Stimulated activated CD4-positive, alpha-beta T cell treated with anti-CD3 and anti-CD28 coated beads, Interleukin-12 subunit alpha, Interleukin-12 subunit beta, amount 100 ng/mL, for 4 hours (primary cell): ENCODE measurements at places on chromosomes 7 and 10.

DNA sequence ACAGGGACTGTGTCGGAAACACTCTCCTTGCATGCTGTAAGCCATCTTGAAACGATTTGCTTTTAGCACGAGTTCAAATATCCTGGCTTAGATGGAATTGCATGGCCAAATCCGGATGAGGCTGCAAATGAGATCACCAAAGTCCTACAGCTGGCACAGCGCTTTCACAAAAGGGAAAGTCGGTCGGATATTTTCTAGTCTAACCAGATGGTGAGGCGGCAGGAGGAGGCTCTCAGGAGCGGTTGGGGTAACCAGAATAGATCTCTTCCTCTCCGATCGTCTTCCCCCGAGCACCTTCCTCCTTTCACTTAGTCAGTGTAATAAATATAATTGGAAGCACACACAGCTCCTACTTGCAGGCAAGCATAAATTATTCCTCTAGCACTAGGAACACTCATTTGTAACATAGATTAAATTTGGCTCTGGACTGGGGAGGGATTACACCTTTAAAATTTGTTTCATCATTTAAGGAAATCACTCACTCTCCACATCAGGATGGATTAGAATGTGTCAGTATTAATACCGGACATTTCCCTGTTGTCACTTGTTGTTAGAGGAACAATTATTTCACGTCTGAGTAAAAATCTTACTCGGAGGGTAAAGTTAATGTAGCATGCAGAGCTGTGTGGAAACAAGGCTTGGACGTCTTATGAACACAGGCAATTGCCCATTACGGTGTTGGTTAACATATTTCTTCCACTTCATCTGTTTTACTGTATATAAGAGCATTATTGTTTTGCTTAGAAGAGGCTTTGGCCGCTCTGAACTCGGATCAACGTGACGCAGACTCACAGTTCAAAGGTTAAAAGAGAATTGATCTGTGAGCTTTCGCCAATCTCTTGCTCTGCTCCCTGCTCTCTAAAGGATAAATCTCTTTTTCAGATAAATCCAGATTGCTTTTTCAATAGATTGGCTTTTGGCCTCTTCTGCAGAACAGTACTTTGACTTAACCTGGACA lies 857.9 kb downstream of the TYW1 start:
- DNase-seq: no peak

- DNase-seq: no peak
These were observed 5.5 kb upstream of the OPN1SW start for GRCh38 chr7:128781126-128781525.

- no peak for DNase-seq
These were observed 39.0 kb upstream of the SLC39A12 start for GRCh38 chr10:17912754-17913153.

DNA sequence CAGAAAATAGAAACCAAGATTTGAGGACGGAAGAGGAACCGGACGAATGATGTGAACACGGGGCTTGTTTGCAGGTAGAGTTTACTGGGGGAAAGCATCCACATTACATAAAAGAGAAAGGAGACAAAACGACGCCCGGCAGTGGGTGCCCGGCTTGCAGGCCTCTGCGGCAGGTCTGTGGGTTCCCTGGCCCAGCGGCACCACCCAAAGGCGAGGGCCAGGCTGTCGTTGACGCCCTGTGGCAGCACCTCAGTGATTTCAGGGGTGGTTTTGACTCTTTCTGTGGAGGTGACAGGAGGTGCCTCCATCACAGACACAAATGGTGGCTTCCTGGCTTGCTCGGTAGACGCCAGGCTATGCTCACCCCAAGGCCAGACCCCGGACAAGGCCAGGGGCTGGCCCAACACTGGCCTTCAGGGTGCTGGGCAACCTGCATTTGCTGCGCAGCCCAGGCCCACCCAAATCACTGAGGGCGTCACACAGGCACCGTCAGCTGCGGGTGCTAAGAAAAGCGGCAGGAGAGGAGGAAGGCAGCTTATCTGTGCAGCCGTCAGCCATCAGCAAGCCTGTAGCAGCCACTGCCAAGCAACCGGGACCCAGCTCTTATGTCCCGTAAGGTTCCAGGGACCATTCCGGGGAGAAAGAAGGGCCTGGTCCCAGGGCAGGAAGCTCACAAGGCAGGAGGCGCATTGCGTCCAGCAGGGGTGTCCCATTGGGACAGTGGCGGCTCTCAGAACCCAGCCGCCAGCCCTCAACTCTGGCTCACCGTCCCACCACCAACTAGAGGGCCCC lies 230.3 kb downstream of the PTPRN2 start:
- no peak for DNase-seq

DNA sequence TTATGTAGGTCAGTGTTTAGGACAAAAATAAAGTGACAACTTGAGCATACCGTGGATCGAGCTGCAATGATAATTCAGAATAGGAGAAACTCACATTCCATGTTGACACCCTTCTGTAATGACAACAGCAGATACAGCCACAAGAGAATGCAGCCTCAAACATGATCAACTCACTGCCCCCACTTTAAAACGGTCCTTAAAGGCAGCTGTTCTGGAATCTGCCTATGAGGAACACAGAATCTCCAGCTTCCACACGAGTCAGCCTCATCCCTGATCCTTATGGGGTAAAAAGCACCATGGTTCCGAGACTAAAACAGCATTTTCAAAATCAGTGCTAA lies 32.5 kb upstream of the DAGLB start:
- no peak for DNase-seq

DNA sequence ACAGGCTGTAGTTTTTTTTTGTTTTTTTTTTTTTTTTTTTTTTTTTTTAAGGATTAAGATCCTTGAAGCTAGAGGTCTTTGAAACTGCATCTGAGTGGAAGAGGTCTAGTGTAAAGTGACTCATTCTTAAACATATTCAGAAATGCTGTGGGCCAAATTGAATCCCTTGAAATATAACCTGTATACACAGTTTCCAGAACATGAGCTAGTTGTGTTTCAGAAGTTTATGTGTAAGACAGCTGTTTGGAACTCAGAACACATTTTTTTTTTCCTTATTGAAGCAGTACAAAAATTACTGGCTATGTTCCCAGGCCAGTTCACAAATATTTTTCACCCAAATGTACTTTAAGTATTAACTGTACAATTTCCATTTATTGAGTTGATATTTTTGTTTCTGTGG lies 67.9 kb downstream of the PPP1R9A start:
- DNase-seq: no peak

GRCh38 chr7:107684287-107684686 lies 23.7 kb downstream of the SLC26A4 start:
- no peak for DNase-seq

DNA sequence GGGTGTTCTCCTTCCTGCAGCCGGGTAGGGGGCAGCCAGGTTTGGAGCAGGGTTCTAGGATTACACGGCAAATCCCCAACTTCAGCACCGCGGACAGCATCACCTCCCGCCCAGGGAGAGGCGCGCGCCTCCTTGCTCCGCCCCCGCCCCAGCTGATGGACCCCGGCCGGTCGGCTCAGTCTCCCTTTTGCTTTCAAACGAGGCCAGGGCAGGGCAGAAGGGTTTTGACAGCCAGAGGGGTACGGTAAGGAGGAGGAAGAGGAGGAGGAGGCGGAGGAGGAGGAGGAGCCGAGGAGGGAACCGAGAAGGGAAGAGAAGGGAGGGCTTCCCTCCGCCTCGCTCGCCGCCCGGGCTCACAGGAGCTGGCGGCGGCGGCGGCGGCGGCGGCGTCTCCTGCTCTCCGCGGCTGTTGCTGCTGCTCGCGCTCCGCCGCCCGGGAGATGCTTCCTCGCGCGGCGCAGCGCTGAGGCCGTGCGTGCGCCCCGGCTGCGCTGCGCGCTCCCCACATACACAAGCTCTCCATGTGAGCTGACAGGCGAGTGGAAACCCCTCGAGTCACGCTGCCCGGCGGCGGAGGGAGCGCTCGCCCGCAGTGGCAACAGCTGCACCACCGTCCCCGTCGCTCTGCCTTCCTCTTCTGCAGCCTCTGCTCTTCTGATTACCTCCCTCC lies 615 bp upstream of the CNTNAP2 start:
- peak; percentile 14 for DNase-seq

GRCh38 chr10:52250510-52250909 lies 63.6 kb upstream of the DKK1 start:
- DNase-seq: no peak

- DNase-seq: no peak
These were observed 28.7 kb upstream of the NAMPT start for GRCh38 chr7:106313456-106313901.

DNA sequence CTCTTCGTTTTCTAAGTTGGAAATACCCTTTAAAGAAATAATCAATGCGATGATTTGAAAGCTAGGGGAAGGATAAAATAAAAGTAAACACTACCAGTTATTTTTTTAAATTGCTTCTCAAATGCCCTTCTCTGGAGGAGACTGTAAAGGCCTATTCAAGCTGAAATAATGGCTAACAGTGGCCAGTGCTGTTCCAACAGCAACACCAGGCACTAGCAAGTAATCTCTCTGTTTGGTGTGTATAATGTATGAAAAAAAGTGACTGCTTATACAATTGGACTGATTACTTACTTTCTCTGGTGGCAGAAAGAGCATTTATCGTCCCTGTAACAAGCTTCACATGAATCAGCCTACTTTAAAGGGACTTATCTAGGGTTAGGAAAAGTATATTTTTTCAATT lies 102.7 kb downstream of the CSTF2T start:
- DNase-seq: no peak

DNA sequence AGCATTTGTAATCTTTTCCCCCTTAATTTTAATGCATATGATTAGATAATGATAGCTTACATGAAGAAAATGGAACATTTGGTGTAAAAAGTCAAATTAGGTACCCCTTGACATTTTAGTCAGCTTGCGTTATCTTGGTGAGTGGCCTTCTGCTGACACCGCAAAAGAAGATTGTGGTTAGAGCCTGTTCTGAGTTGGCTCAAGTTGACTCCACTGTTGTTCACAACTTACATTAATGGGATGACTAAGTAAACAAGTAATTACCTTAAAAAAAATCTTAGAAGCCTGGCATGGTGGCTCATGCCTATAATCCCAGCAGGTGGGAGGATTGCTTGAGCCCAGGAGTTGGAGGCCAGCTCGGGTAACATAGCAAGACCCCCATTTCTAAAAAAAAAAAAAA lies 24.2 kb downstream of the TRRAP start:
- DNase-seq: no peak

DNA sequence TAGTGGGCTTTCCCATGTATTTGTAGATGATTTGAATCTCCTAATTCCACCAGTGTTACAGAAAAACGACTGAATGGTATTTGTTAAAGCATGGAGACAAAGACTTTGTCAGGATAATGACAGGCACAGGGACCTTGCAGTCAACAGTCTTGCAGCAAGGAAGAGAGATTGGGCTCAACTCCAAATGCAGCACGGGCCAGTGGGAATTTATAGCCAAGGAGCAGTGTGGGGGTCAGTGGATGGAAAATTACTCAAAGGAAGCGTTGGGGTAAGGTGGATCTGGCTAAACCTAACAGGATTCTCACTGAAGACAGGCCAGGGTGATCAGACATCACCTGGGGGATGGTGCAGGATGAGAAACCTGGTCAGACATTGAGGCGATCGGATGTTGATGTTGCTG lies 24.3 kb downstream of the CPVL start:
- DNase-seq: no peak

GRCh38 chr10:5268234-5268633 lies 71.6 kb downstream of the AKR1C4 start:
- no peak for DNase-seq

GRCh38 chr10:62795100-62795499 lies 9.4 kb upstream of the ADO start:
- no peak for DNase-seq

- DNase-seq: no peak
These were observed 530 bp upstream of the ANXA7 start for GRCh38 chr10:73414230-73414945.

DNA sequence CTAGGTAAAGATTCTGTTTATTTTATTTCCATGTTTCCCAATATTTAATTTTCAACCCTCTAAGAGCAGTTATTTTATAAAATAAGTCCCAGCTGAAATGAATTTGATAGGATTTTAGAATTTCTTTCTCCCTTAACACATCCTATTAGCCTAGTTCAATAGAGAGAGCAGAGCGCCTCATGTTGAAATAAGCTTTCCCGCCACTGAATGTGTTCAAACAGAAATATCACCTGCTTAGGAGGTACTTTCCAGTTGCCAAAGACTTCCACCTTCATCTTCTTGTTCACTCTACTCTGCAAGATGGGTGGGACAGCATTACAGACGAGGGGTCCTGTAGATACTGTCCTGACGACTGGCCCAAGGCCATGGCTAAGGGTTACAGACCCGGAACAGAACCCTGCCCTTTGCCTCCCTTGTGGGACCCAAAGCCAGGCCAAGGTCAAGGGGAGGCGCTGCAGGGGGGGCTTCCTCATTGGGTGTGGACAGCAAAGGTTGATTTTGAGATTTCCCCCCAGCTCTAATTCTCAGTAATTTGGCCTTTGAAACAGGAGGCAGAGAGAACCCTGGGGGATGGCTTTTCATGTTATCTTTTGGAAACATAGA lies 62.0 kb downstream of the PARP12 start:
- no peak for DNase-seq

GRCh38 chr10:21452203-21452602 lies 73.3 kb downstream of the SKIDA1 start:
- no peak for DNase-seq

DNA sequence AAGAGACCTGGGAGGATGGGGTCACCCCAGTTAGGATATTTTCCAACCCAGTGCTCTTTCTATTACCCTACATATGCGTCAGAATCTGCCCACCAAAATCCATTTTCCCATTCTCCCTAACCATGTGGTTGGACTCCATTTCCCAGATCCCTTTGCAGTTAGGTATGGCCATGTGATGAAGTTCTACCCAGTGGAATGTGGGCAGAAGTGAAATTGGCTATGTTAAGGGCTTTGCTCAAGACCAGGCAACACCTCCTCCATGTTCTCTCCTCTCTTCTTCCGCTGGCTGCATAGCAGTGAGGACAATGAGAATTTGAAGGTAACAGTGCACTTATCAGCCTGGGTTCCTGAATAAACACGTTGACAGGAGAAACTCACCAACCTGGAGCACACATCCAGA lies 111.3 kb downstream of the CABCOCO1 start:
- DNase-seq: no peak

DNA sequence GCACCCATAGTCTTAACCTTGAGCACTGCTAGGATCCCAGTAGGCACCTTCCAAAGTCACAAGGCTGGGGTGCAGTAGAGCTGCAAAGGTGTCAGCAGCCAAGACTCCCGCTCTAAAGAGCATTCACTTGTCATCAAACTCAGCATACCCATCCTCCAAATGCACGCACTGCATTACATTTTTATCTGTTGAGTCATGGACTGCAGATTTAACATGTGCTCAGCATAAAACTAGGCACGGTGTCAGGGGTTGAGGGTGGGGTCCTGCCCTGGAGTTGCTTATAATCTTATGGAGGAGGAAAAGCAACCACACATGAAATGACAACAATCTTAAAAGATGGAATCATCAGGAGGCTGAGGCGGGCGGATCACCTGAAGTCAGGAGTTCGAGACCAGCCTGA lies 102.6 kb downstream of the PARP12 start:
- no peak for DNase-seq

- DNase-seq: no peak
These were observed 139.0 kb downstream of the LRRN3 start for GRCh38 chr7:111229916-111230315.

- no peak for DNase-seq
These were observed 3.4 kb downstream of the DNMBP start for GRCh38 chr10:100006243-100006886.
